ENCODE measurements at places on chromosomes 11 and 22.

DNA sequence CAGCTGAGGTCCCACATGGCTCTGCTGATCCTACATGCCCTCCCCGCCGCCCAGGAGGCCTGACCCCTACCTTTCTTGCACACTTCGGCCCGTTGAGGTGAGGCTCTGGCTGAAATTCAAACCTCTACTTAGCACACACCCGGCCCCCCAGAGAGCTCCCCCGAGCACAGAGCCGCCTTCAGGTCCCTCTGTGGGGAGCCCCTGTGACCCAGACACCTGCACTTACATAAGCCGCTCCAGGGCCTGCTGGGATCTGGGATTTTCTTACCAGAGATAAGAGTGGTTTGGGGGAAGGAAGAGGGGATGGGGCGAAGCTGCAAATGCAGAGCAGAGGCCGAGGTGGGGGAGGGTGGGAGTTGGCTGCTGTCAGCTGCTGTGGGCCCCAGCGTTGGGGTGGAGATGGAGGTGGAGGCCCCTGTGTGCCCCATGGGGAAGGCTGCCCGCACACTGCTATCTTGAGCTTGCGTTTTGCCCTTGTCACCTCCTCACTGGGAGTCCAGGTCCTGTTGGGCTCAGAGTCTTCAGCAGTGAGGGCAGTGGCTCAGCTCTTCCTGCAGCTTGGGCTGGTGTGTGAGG lies 30.6 kb downstream of the CAPN1 start:
- no peak for DNase-seq

DNA sequence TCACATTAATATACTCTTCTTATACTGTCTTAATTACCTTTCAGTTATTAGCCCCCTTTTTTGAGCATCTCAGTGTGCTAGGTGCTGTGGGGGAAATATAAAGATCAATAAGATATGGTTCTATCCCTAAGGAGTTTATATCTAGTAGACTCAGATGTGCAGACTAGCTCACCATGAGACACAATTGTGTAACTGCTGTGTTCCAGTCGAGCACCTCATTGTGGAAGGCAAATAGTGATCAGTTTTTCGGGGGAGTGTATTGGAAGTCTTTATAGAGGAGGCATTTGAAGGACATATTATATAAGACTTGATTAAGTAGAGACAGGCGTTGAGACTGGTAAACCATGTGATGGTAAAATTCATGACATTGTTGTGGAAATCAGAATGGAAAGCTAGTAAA lies 11.8 kb downstream of the PDE3B start:
- no peak for DNase-seq

GRCh38 chr11:123525097-123525496 lies 95.0 kb downstream of the GRAMD1B start:
- no peak for DNase-seq

GRCh38 chr11:123046473-123047259 lies 15.3 kb downstream of the HSPA8 start:
- DNase-seq = no peak

DNA sequence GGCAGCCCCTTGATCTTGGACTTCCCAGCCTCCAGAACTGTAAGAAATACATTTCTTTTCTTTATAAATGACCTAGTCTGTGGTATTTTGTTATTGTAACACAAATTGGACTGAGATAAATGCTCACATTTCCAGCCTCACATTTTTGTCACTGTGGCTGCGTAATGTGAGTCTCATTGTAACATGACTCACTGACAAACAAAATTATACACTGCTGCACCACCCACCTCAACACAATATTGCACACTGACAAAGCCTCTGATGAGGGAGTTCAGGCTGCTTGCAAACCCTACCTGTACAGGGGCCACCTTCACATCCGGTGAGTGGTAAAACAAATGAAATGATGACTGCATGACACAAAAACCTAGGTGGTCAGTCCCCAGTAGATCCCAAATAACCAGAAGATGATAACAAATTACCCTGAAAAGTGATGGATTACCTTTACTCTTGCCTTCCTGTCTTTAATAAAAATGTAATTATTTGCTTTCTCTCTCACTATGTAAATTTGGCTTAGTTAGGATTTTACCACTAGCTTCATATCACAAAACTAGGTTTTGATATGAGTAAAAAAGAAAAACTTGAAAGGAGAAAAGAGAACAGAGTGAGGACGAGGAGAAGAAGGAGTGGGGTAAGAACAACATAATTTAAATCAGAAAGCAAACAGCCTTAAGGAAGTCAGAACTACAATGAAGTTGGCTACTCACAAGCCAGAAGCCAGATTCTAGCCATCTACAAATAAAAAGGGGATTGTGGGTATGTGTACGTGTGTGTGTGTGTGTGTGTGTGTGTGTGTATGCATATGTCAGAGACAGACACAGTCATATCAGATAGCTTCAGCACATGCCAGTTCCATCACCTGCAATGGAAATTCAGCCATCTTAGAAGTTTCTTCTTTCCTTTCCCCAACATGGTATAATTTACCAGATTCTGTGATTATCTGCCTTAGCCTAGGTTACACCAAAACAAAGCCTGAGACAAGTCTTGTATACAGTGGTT lies 53.4 kb upstream of the SESN3 start:
- peak; percentile 47 for DNase-seq

GRCh38 chr11:14506532-14506931 lies 6.9 kb upstream of the COPB1 start:
- DNase-seq = peak; percentile 51

GRCh38 chr11:95230810-95231126 lies 234 bp downstream of the SESN3 start:
- no peak for DNase-seq

DNA sequence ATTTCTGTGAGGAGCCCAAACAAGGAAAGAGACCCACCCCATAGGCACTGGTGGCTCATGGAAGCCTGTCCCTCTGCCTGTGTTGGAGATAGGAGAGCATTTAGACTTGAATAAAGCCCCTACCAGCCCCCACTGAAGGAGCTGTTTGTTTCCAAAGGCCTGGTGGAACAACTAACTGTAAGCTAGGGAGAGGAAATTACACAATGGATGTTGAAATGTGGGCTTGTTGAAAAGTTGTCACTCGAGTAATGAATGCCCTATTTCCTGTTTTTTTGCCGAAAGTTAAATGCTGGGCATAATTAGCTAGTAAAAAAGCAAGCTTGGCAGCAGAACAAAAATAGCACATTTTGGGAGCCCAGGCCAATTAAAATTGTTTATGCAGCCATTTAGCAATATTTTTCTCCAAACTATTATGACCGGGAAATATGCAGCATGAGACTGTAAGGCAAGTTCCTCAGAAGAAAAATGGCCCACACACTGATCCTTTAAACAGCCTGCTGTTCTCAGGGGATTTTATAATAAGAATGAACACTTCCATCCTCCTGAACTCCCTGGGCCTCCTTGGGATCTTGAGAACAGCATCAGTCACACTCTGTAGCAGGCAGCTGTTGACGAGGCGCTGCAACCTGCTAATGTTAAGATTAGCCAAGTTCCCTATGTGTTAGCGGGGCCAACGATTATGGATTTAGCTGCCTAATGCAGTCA lies 38.6 kb upstream of the LMO2 start:
- DNase-seq = peak; percentile 71

DNA sequence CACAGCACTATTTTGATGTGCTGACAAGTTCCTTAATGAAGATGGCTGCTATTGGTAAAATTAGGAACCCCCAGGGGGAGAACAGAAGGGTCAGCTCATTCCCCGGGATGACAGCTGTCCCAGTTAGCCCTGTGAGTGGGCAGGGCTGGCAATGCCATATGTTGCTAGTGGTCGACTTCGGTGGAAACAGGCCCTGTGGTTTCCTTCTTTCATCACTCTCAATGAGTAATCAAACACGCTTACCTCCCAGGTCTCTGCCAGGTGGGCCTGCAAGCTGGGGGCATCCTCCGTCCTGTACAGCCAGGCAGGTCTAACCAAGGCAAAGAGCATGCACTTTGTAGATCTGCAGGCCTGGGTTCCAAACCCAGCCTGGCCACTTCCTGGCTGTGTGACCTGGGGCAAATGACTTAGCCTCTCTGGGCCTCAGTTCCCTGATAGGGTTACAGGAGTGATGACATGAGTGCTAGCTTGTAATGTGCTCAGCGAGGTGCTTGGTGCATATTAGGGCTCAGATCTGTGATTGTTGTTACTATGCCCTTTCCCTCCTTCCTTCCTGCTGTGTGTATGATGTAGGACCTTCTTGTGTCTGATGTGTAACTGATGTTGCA lies 85.2 kb downstream of the TSPAN18 start:
- DNase-seq = no peak

DNA sequence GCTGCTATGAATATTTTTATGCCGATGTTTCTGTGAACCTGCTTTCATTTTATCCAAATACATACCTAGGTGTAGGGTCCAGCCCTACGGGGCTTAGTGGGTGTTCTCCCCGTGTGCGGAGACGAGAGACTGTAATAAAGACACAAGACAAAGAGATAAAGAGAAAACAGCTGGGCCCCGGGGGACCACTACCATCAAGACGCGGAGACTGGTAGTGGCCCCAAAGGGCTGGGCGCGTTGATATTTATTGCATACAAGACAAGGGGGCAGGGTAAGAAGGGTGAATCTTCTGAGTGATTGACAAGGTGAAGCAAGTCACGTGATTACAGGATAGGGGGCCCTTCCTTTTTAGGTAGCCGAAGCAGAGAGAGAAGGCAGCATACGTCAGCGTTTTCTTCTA lies 920.1 kb downstream of the BRD1 start:
- no peak for DNase-seq

DNA sequence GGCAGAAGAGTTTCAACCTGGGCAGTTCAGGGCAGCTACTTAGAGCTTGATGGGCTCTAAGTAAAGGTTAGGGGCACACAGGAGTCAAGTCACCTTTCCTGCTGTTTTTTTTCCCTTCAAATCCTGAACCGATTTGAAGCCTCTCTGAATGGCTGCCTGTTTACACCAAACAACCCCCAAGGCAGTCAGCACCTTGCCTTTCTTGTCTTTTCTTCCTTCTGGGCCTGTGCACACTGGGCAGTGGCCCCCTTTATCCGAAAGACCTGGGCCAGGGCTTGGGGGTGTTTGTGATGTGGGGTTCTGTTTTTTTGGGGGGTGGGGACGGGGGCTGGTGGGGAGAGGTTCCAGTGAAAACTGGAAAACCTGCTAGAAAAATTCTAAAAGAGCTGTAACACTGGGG lies 4.3 kb downstream of the RSPH14 start:
- DNase-seq = no peak

GRCh38 chr11:70156291-70157037 lies 46.6 kb upstream of the FADD start:
- no peak for DNase-seq

- DNase-seq = no peak
These were observed 218.0 kb upstream of the PITPNB start for GRCh38 chr22:28137036-28137435.

DNA sequence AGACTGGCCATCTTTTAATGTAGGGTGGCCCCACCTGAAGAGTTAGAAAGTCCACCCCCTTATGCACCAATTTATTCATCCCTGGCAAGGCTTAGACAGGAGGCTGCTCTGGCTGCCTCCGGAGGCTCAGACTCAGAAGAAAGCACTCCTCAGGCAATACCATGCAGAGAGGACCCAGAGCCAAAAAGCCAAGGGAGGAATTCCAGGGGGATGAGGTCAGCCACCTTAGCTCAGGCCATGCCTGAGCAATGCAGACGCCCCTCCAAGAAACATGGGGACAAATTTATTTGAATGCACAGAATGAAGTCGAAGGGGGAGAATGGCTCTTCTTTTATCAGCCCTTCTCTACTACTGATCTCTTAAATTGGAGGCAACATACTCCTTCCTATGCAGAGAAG lies 39.7 kb upstream of the GLYAT start:
- DNase-seq = peak; percentile 4

- DNase-seq = no peak
These were observed 120.2 kb upstream of the SNX19 start for GRCh38 chr11:131036514-131036913.

GRCh38 chr11:38392176-38392575 lies 1794.1 kb upstream of the RAG2 start:
- DNase-seq = no peak

DNA sequence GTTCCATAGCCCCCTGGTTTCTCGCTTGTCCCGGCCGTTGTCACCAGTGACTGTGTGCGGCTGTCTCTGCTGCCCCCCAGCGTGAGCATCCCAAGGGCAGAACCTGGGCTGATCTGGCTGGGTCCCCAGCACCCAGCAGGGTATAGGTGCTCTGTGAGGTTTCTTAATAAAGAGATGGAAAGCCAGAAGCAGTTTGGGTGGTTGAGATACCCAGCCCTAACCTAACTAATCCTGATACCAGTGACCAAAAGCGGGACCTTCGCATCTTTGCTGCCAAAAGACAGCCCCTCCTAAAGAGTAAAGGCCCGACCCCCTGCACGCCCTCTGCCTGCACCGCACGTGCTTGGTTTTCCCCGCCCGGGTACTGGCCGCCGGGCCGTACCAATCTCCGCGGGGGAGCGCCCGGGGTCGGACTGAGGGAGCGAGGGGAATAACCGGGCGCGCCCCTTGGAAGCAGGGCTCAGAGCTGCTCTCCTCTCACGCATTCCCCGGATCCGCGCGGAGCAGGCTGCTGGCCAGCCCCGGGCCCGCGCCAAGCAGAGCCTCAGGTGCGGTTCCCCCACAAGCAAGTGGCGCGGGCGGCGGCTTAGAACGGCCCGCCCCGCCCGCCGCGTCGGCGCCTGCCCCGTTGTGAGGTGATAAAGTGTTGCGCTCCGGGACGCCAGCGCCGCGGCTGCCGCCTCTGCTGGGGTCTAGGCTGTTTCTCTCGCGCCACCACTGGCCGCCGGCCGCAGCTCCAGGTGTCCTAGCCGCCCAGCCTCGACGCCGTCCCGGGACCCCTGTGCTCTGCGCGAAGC lies at the start of gene DGAT2:
TSS of gene DGAT2 (plus strand) at position 667 of the 797 bp plus-strand sequence. CDS start 214 bp downstream, outside the sequence.
- peak; percentile 44 for DNase-seq

- DNase-seq = no peak
These were observed 1.5 kb upstream of the CDC42EP1 start for GRCh38 chr22:37558815-37559214.

DNA sequence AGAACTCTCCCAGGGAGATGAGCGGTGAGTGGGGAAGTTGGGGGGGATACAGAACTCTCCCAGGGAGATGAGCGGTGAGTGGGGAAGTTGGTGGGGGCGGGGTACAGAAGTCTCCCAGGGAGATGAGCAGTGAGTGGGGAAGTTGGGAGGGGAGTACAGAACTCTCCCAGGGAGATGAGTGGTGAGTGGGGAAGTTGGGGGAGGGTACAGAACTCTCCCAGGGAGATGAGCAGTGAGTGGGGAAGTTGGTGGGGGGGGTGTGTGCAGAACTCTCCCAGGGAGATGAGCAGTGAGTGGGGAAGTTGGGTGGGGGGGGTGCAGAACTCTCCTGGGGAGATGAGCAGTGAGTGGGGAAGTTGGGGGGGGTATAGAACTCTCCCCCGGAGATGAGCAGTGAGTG lies 186.5 kb downstream of the SHANK2 start:
- no peak for DNase-seq

DNA sequence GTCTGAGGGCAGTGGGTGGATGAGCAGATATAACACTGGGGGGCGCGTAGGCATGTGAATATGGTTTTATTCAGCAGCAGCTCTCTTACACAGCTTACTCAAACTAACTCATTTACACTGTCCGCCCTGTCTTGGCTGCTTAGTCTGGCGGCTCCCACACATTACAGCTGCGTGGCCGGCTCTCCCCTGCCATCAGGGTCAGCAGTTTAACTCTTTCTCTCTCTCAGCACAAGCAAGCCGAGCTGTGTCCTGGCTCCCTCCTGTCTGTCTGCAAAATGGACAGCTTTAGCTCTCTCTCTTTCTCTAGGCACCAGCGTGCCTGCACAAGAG lies 1310.1 kb upstream of the RAG2 start:
- no peak for DNase-seq
